ENCODE measurements at places on chromosomes 4 and X. TPM values are rescaled to one million over a fixed set of nuclear protein-coding genes. Genes with fewer than 3 reads are reported as not detected.

Gene CXCL10
- total RNA-seq, result not detected

Gene NDP
- total RNA-seq, result not detected

Gene SLC49A3
- 0.08 TPM for total RNA-seq

Gene ZCCHC18
- total RNA-seq, result 0.17 TPM

Gene ANOS1
- total RNA-seq, result not detected

Gene DDIT4L
- 0.27 TPM for total RNA-seq

Gene ASB5
- total RNA-seq, result not detected

Gene XAGE1A
- total RNA-seq, result not detected

Gene RS1
- total RNA-seq, result not detected

Gene RIPPLY1
- 0.11 TPM for total RNA-seq

Gene CPZ
- not detected for total RNA-seq

Gene LAMTOR3
- 29.7 TPM for total RNA-seq

Gene AREG
- 48.1 TPM for total RNA-seq

Gene PAGE2B
- not detected for total RNA-seq

Gene TLR10
- total RNA-seq, result not detected

All from A549 treated with GW870086 at 1 μM for 4 hours (cell line).